ENCODE measurements at places on chromosomes 16 and 17. TPM values are rescaled to one million over a fixed set of nuclear protein-coding genes. Genes with fewer than 3 reads are reported as not detected.

DNA sequence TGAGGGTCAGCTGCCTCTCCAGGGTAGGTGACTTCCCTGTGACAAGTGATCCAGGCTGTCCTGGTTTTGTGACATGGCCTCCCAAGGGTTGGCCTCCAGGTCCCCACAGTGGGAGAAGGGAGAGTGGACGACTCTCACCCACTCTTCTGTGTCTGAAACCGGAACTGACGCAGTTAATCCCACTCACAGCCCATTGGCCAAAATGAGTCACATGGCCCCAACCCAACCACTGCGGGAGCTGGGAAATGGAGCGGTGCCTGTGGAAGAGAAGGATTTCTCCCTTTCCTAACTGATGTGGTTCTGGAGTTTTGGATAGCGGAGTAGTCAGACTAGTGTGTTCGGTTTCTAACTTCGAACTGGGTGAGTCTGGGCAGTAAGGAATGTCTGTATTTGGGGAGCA is 79.4 kb downstream of the ABCC6 start:
- no peak overlapping the region for H3K4me3 ChIP-seq
- H3K27ac ChIP-seq, result no peak overlapping the region
- no peaks in the 10 kb centered on the region for H3K4me1 ChIP-seq
- no peak for DNase-seq
- H3K27me3 ChIP-seq, result no peaks in the 10 kb centered on the region

Gene SPIRE2
- total RNA-seq, result 2.1 TPM

Gene OSGIN1
- total RNA-seq, result not detected

Gene RNF222
- not detected for total RNA-seq

DNA sequence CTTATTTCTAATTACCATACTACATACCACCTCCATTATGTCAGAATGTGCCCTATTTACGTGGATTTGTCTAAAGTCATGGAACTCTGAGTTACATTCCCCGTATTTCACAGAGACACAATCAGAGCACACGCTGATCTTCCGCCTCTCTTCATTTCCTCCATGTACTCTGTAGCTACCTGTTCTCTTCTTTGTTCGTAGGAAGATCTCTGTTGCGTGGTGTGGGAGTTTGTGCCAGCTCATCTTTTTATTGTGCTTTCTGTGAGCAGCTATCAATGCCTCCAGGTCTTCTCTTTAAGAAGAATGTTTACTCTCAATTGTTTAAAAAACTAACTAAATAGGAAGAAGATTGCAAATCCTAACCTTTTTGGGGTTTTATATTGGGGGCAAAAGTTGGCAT is 26.9 kb downstream of the NLRC5 start:
- no peak for DNase-seq
- no peaks in the 10 kb centered on the region for H3K27me3 ChIP-seq
- no peak overlapping the region for H3K4me3 ChIP-seq
- no peaks in the 10 kb centered on the region for H3K36me3 ChIP-seq
- no peaks in the 10 kb centered on the region for H3K4me1 ChIP-seq

GRCh38 chr16:84532291-84532724 is 27.8 kb upstream of the MEAK7 start:
- DNase-seq, result peak; percentile 74
- peak overlapping the region; percentile 61 for H3K27ac ChIP-seq
- no peaks in the 10 kb centered on the region for H3K36me3 ChIP-seq
- H3K4me3 ChIP-seq, result no peak overlapping the region
- H3K4me1 ChIP-seq, result peaks cover 16% of the 10 kb centered on the region

Gene LRRC37B
- 26.5 TPM for total RNA-seq

DNA sequence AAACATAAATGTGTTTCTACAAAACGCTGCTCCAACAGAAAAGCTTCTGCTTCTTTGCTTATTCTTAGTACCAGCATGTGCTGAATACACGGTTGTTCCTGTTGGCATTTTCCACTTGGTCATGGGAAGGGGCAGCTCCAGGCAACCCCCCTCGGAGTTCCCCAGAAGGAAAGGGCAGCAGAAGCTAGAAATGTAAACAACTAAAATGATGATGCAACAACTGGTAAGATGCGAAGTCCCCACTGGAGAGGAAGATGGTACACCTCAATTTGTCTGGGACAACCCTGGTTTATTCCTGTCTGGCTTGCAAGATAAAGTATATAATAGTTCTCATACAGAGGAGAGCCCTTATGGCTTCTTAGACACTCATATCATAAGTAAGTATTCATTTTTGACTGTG is 9.2 kb upstream of the CCL13 start:
- no peak for DNase-seq
- H3K4me3 ChIP-seq, result no peak overlapping the region
- H3K4me1 ChIP-seq, result no peaks in the 10 kb centered on the region

DNA sequence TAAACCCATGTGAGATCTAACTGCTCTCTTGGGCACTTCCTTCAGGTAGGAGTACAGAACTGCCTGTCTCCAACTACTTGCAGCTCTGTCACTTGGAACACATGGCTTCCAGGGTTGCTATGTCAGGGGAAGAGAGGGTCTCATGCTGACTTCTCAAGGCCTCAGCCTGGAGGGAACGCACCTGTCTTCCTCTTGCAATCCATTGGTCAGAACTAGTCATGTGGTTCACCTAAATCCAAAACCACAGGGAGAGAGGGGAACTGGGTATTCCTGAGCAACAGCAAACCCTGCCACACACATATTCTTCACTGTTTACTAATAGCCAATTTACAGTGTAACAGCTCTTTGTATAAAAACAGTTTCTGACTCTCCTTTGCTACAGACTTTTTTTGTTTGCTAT is 206.1 kb downstream of the KCNJ2 start:
- H3K27me3 ChIP-seq, result no peaks in the 10 kb centered on the region
- H3K4me1 ChIP-seq, result no peaks in the 10 kb centered on the region
- H3K4me3 ChIP-seq, result no peak overlapping the region

Gene METRNL
- 30.2 TPM for total RNA-seq

DNA sequence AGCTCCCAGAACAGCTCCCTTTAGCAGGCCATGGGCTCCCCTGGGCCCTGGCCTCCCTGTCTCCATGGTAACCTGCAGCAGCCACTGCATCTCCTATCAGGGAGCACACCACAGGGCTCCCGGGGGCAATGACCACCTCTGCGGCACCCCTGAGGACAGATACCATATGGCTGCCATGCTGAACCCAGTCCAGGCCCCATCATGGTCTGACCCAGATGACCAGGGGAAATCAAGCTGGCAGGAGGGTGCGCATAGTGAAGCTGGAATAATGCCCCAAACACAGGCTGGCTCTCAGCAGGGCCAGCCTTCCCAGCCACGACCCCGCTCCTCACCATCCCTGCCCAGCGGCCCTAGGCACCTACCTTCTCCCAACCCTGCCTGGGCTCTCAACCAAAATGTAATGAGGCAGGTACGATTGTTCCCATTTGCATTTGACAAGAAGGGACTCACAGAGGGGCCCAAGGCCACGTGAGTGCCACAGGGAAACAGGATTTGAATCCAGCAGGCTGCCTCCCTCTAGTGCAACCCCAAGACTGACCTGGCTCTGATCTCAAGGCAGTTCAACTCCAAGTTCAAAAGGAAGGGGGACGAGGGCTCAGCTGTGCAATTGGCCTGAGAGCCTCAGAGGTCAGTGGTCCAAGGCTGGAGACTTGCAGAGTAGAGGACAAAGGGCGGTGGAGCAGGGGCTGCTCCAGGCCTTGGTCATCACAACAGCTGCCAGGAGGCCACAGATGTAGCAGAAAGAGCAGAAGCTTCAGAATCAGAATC is 2.4 kb downstream of the RUNDC3A start:
- H3K4me3 ChIP-seq, result no peak overlapping the region
- H3K36me3 ChIP-seq, result no peaks in the 10 kb centered on the region
- H3K4me1 ChIP-seq, result no peaks in the 10 kb centered on the region
- no peak overlapping the region for H3K27ac ChIP-seq

GRCh38 chr17:19955099-19955498 is 22.5 kb downstream of the AKAP10 start:
- no peak overlapping the region for H3K4me3 ChIP-seq
- no peak overlapping the region for H3K27ac ChIP-seq
- H3K4me1 ChIP-seq, result no peaks in the 10 kb centered on the region
- no peaks in the 10 kb centered on the region for H3K27me3 ChIP-seq

Data from uterus (tissue), 4 donors.